HFFc6 (cell line): ENCODE measurements at places on chromosomes 5 and 9.

DNA sequence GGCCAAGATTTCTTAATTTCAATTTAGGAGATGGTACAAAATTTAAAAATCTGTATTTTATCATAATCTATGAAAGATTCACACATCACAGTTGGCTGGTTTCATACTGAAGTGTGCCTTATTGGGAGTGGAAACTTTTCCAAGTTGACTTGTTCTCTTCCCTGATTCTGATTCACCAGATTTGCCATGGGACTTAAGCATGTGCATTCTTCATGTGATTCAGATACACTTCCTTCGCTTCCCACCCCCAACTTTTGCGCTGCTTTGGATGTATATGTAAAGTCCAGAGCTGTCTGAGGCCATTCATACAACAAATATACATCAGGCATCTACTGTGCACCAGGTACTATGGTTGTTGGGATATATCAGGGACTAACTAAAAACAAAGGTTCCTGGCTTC lies 34.4 kb downstream of the CPEB4 start:
- DNase-seq: no peak

- DNase-seq: no peak
Observed at GRCh38 chr9:3118081-3118480, 274.2 kb upstream of the PUM3 start.

DNA sequence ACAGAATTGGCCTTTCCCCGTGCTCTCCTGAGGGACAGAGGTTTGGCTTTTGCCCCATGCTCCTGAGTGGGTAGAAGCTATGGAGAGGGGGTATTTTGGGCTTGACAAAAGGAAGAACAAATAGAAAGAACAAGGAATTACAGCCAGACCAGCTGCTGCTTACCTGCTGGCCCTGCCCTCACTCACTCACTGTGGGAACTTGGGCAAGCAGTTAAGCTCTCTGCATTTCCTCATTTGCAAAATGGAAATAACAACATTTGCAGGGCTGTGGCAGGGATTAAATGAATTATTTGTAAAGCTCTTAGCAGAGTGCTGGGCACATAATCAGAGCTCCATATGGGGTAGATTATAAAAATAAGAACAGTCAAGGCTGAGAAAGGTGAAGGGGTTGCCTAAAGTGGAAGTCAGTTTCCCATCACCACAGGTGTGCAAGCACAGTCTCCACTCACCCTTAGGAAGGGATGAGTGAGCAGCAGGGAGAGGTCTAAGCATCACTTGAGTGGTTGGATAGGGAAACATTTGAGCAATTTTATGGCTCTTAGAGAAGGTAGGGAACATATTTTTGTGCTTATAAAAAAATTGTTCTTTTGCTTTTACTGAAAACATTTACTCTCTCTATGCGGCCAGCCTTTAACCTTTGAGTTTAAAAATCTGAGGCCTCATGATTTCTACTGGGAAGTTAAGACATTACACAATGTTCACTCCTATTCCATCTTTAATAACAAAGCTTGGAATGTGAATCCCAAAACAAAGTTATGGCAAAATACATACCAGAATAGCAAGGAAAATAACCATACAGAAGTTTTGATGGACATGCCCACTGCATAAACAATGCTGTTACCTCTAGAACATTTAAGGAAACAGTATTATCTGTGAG lies 42.8 kb upstream of the LHFPL2 start:
- no peak for DNase-seq

GRCh38 chr5:56824019-56824418 lies 8.7 kb downstream of the MAP3K1 start:
- no peak for DNase-seq

DNA sequence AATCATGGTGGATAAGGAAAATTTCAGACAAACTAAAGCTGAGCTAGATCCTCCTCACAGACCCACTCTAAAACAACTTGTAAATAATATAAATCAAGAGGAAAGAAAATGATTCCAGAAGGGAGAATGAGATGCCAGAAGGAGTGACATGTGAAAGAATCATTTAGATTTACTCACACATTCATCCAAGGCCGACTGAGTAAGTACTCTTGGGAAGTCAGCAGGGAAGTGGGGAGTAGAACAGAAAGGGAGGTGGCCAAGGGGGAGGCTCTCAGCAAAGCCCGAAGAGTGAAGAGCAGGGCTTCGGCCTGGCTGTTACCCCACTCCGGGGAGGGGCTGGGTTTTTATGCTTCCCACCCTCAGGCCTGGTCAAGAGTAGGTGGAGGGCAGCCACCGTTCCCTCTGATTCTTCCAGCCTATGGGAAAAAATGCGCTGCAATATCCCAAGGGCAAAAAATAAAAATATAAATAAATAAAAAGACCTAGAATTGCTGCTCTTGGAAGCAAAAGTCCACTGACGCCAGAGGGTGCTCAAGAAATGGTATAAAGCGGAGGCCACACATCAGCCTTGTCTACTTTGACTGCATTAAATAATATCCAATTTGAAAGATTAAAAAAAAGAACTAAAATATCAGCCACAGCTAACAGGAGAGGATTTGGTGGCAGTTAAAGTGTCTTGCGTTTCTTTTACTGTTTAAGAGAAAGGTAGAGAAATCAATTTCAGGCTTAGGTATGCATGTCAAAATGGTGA lies 110.2 kb upstream of the COL5A1 start:
- DNase-seq: no peak

DNA sequence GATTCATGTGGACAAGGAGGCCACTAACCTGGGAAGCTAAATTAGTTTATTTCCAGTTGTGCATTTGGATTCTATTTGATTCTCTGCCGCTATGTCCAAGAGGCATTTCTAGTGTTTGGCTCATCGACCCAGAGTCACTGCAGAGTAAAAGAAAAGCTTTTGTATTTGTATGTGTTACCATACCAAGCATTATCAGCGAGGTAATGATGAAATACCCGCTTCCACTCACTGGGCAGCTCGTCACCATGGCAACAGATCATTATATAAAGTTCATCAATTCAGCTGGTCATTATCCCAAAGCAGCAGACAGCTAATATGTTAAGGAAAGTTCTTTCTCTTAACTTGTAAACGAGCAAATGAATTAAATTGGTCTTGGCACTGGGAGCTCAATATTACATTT lies 380.3 kb downstream of the SEMA5A start:
- DNase-seq: no peak

GRCh38 chr5:156532921-156533320 lies 206.0 kb downstream of the SGCD start:
- DNase-seq: no peak

GRCh38 chr5:177434942-177435738 lies 8.7 kb downstream of the GRK6 start:
- DNase-seq: no peak

GRCh38 chr9:108852079-108852478 lies 3.7 kb downstream of the ACTL7B start:
- no peak for DNase-seq

- DNase-seq: no peak
Observed at GRCh38 chr5:138385660-138386059, 33.2 kb downstream of the KDM3B start.
